AG08395 (cell line): ENCODE measurements at places on chromosomes 4 and X.

GRCh38 chr4:35548921-35549320, 695.4 kb downstream of the ARAP2 start:
- DNase-seq, result no peak

DNA sequence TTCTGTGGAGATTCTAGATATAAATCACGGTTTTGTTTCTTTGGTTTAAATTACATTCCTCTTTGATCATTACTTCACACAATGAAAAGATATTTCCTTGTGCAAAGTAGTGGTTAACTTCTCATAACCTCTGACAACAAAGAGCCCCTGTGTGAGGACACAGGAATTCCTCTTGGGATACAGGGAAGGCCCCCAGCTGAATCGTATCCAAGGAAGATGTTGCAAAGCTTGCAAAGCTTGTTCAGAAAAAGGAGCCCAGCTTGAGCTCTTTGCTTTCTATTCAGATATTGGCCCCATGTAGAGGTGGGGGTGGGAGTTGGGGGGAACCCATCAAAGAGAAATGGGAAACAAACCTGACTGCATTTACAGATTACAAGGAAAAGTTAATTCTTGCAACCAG, 145.7 kb downstream of the RELL1 start:
- no peak for DNase-seq

GRCh38 chrX:18945483-18945882, 38.4 kb downstream of the PHKA2 start:
- DNase-seq, result no peak

DNA sequence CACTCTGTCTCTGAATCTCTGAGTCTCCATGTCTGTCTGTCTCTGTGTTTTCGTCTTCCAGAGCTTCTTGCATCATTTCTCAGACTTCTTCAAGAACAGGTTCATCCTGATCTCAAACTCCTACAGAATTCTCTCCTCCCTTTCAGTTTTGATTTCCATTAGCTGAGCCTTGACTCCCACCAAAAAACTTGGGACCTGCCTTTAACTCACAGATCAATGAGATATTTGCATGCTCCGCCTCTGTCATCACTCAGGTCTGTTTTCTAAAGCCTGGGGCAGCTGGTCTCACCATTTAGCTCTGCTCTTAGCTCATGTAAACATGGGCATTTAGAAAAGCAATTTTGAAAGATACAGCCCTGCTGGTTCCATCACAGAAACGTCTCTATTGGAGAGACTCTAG, 8.6 kb downstream of the DAPP1 start:
- DNase-seq, result no peak

GRCh38 chr4:162706632-162707031, 460.1 kb downstream of the NAF1 start:
- no peak for DNase-seq

- no peak for DNase-seq
These were observed 31.7 kb downstream of the DLG3 start for GRCh38 chrX:70476166-70476933.

DNA sequence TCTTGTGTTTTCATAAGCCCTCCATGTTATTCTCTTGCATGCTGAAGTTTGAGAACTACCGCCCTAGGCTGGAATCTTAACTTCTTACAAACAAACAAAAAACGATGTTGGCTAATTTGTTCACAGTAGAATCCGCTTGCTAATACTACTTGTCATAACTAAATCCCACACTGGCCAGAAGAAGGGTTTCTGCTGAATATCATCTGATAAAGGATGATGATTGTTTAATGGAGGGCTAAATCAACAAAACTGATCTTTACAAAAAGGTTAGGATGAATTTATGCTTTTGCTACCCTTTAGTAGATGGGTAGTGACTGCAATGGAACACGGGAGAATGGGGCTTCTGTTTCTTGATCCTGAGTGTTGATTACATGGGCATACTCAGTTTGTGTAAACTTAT, 42.3 kb downstream of the SPATA4 start:
- DNase-seq, result no peak

DNA sequence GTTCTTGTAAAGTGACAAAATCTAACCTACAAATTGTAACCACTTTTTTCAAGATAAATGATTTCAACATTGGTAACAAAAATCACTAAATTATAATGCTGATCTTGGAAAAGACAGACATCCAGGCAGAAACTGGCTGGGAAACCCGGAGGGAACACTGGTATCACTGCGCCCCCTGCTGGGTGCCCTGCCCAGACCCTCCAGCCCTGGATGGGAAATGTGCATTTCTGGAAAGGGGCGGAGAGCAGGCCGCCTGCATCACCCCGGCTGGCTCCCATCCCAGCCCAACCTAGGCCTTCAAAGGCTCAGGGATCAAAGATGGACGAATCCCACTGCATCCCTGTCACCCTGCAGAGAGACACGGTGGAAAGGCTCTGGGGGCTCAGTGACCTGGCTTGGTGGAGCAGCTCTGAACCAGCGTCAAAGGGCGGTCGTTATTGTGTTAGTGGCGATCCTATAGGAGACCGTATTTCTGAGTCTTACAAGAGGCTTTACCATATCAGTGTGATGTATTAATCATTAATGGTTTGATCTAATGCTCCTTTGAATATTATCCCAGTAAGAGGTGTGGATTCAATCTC, 37.3 kb downstream of the ACOX3 start:
- DNase-seq, result peak; percentile 95
